ENCODE measurements at places on chromosomes 5 and 9.

DNA sequence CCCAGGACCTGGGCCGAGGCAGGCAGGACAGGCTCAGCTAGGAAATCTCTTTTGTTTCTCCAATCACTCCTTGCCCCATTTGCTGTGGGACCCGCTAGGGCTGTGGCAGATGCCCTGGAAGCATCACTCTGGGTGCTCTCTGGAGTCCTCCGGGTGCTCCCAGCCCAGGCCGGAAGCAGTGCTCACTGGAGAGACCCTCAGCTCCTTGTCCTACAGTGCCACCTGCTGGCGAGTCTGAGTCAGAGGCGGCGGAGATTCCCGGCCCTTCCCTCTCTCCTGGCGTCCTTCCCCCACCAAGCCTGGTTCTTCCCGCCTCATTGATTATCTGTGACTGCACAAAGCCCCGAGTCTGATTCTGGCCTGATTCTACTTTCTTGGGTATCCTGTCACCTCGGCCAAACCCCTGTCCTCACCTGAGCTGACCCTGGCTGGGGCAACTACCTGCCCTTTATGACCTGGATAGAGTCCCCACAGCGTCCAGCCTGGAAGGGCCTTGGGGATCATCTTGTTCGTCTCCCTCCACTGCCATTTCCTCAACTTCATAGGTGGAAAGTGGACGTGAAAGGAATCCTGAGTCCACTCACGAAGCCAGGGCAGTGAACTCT, 7.3 kb upstream of the BARHL1 start:
- peak; percentile 20 for DNase-seq

DNA sequence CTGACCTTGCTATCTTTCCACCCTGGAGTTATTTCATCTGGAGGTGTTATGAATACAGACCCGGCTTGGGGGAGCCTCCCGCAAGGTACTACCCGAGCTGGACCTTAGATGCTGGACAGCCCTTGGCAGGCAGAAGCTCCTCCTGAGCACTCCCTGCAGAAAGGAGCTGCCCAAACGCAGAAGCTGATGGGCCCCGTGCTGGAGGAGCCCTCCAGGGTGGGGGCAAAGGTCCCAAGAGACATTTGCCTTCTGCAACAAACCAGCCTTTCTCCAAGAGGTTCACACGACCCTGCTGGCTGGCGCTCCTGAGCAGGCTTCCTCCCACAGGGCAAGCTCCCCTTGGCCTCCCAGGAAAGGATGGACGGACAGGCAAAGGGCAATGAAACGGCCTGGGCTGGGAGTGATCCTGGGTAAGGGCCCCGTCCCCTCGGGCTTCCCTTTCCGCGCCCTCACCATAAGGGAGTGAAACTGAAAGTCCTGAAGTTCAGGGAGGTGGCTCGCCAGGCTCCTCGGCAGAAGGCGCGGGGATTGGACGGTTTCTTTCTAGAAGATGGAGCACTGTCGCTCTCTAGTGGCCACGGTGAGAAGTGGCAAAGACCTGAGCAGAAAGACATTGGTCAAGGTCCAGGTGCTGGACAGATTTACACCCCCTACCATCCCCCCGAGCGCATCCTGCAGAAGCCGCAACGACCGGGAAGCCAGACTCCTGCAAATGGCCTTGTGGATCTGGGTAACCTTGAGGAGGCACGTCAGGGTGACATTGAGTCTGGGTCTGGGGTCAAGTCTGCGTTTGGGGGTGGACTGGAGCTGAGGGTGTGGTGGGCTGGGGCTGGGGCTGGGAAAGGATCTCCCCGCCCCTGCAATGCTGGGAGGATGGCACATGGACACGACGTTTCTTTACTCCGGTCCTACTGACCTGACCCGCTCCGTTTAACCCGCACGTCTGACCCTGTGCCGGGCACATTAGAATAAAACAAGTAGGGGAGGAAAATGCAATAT, 56.4 kb downstream of the NEURL1B start:
- peak; percentile 67 for DNase-seq

DNA sequence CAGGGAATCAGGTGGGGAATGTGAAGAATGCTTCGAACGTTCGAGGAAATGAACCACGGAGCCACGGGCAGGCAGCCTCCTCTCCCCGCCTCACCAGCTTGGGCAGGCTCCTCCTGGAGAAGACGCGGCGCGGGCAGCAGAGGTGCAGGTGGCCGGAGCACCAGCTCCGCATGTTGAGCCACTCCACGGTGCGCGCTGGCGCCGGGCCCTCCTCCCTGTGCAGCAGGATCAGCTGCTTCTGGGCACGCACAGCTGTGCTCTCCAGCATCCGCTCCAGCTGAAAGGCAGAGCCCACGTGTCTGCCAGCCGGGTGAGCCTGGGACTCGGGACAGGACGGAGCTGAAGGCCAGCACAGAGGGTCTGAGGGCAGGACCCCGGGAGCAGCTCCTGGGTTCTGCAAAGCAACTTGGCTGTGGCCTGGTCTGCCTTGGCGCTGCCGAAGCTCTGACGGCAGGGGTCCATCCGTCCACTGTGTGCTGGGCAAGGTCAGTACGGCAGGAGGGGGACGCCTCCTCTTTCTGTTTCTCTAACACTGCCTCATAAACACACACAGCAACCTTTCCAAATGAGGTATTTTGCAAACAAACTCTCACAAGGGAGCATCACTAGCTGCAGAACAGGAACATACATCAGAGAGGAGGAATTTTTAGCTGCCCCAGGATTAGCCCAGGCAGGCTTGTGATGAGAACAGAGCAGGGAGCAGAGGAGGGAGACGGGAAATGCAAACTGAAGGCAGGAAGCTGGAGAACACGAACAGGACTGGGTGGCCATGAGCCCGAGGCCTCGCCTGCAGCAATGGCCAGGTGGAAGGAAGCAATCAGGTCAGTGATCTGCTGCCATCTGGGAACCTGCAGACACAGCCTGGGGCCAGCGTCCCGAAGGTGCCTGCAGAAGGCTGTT, 20.1 kb upstream of the NSMF start:
- no peak for DNase-seq

DNA sequence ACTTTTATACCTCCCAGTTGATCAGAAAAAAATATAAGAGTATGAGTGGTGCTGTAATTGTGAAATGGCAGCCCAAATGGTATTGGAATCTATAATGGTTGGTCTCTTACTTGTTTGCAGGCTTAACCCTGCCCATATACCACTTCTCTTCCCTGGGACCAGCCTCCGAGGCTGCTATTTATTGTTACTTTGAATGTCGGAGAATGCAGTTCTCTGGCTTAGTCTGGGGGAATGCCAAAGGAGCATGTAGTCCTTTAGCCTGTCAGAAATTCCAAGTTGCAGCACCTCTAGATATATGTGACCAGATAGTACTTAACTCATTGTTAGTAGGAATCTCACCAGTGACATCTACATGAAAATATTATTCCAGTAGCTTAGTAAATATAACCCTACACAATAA, 47.5 kb downstream of the SLC44A1 start:
- DNase-seq, result no peak

GRCh38 chr5:82167372-82167935, 110.7 kb downstream of the RPS23 start:
- no peak for DNase-seq

DNA sequence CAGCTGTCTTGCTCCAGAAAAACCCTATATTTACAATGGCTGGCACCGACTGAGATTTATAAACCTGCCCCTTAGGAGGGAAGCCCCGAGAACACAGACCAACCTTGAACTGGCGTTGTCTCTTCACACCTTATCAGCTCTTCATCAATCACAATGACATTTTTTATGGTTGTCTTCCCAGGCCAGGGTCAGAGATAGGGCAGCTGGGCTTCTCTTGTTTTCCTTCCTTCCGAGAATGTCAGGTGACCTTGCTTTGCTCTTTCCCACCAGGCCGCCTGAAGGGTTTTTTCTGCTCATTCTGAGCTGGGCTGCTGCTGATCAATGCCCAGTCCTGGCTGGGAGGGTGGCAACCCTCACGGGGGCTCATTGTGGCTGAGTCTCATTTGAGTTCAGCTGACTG, 619.1 kb downstream of the CCDC171 start:
- DNase-seq, result no peak

DNA sequence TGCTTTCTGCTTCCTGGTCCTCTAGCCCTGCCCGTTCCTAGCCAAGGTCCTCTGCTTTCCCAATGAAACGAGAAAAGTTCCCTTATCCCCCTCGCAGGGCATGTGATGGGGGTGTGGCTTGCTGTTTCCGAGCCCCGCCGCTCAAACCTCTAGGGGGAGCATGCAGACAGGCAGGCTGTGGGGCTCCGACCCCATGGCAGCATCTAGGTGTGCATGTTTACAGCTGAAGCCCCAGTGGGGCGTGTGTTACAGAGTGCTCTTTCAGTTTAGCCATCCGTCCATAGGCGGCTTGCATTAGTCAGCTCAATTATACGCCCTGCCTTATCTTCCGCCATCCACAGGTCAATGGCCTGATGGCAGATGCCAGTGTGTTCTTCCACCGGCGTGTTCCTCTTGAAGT, 48.3 kb upstream of the SPATA31E1 start:
- DNase-seq, result no peak

DNA sequence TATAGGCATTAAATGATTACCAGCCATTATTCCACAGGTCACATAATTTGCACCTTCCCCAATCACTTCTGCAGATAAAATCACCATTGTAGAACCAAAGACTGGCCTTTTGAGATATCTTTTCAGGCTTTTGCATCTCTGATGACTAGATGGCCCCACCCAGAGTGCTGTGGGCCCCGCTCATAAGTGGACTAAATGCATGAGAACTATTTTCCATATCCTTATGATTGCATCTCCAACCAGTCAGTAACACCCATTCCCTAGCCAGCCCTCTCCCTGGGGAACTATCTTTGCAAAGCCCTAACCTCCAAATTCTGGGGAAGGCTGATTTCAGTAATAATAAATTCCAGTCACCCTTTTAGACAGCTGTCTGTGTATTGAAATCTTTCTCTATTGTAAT, 53.5 kb upstream of the CDH9 start:
- DNase-seq, result no peak

- no peak for DNase-seq
Measured at GRCh38 chr9:137255448-137256114, 454 bp downstream of the NELFB start.

DNA sequence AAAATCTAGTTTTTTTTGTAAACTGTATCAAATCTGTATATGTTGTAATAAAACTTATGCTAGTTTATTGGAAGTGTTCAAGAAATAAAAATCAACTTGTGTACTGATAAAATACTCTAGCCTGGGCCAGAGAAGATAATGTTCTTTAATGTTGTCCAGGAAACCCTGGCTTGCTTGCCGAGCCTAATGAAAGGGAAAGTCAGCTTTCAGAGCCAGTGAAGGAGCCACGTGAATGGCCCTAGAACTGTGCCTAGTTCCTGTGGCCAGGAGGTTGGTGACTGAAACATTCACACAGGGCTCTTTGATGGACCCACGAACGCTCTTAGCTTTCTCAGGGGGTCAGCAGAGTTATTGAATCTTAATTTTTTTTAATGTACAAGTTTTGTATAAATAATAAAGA, 24.3 kb downstream of the HMGCR start:
- DNase-seq, result no peak
